ENCODE measurements at places on chromosomes 11 and 22.

DNA sequence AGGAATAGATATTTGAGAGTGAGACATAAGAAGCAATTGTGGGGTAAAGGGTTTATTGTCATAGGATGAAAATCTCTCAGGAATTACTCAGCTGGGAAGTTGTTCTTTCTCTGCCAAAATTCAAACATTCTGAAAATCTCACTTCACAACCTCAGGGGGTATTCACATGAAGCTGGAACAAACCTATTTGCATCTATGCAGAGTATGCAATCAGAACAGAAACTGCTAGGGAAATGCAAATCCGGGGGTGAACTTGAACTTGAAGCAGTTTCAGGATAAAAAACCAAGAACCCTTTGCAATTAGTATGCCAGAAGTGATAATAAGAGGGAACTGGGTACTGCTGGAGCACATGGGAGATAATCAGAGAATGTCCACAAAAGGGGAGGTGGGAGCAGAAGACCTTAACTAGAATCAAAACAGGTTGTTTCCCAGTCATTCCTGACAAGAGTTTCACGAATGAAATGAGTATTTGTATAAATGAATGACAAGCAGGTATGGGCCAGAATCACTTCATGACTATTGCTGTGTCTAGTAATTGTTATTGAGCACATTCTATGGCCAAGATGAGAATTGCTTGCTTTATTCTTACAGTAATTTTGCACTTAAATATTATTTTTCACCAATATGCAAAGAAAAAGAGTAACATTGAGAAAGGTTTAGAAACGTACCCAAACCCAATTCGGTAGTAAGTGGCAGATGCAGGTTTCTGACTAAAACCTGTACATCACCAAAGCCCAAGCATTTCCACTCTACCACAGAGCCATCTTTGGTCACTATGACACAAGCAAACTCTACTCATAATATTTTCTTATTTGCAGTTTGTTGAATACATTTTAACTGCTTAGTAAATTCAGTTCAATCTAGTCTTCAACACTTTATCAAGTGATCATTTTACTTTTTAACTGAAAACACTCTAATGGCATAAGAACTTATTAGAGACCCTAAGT lies 61.8 kb upstream of the UBASH3B start:
- no peak for DNase-seq

DNA sequence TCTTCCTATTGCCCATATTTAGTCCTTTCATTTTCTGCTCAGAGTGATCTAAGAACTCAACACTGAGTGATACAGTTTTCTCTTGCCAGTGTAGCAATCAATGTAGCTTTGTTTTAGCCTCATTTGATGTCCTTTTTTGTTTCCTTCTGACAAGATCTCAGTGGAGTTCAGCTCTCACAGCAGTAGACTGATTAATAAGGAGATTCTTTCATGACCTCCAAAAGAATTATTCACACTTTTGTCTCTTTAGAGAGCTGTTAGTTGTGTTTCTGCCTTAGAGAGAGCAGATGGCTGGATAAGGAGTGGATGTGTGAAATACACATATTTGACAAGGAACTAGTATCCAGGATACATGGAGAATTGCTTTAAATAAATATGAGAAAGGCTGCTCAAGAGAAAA lies 6.6 kb upstream of the TMEM225 start:
- DNase-seq: no peak

GRCh38 chr22:50316114-50317065 lies 8.9 kb upstream of the PLXNB2 start:
- no peak for DNase-seq

- DNase-seq: no peak
These were observed 12.5 kb downstream of the CHID1 start for GRCh38 chr11:898143-898511.

DNA sequence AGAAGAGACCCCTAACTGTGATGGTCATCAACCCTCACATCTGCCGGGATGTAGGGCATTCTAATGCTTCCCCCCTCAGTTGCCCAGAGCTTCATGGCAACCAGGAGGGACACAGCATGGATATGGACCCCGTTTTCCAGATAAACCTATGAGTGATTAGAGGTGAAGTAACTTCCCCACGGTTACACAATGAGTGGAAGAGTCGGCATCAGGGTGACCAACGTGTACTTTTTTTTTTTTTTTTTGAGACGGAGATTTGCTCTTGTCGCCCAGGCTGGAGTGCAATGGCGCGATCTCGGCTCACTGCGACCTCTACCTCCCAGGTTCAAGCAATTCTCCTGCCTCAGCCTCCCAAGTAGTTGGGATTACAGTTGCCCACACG lies 25.0 kb downstream of the TXN2 start:
- no peak for DNase-seq

- no peak for DNase-seq
These were observed 12.8 kb upstream of the PRR5 start for GRCh38 chr22:44689173-44689572.

- DNase-seq: no peak
These were observed 27.6 kb downstream of the PKNOX2 start for GRCh38 chr11:125192183-125192582.

DNA sequence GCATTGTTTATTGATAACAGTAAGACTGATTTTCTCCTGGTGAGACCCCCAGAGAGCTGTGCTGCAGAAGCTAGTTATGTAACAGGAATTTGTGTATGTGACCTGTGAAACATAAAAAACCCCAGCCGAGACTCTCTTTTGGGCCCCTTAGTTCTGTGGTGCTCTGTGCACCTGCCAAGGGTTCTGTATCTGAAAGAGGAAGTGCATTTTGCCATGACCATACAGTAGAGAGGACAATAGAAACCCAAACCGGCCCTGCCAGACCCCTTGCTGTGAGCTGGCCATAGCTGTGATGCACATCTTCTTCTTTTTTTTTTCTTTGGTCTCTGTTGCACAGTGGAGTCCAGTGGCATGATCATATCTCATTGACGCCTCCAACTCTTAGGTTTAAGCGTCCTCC lies 31.4 kb upstream of the APOL5 start:
- no peak for DNase-seq

DNA sequence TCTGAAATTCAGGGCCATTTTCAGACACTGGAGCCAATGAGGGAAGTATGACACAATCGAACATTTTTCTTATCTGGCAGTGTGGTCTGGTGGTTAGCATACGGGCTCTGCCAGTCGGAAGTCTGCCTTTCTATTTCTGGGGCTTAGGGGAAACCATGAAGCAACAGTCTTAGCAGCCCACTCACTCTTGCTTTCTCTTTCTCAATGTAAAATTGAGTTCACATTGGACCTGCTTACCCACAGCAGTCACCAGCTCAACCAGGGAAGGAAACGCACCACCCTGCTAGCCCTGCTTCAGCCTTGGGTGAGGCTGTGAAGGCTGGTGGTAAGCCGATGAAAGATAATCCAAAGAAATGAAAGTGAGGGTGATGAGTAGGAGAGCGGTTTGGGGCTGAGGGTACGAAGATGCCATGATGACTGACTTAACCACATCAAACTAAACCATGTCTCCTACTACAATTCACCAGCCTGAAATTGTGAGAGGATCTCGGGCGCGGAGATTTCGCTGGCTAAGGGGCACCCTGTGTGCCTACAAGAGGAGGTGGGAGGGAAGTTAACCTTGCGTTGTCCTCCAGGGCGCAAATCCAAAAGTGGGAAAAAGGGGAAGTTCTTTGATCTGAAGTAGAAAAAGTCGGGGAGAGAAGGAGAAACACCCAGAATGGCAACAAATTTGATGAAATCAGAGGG lies 2.0 kb upstream of the LMO2 start:
- no peak for DNase-seq

GRCh38 chr22:37229012-37229804 lies 14.9 kb downstream of the RAC2 start:
- peak; percentile 67 for DNase-seq

DNA sequence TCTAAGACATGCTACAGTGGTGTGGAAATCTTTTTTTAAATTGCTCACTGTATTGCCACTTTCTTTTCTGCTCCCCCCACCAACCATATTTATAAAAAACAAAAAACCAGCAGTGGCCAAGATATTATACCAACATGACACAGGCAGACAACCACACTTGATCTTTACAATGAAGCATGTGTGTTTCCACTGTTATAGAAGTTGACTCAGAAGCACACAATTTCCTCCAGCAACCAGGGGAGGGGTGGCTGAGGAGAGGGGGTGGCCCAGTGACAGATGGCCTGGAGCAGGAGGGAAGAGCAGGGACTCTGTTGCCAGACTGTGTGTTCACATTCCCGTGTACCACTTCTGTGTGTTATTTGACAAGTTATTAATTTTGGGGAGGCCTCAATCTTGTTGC lies 14.8 kb downstream of the CD59 start:
- no peak for DNase-seq

DNA sequence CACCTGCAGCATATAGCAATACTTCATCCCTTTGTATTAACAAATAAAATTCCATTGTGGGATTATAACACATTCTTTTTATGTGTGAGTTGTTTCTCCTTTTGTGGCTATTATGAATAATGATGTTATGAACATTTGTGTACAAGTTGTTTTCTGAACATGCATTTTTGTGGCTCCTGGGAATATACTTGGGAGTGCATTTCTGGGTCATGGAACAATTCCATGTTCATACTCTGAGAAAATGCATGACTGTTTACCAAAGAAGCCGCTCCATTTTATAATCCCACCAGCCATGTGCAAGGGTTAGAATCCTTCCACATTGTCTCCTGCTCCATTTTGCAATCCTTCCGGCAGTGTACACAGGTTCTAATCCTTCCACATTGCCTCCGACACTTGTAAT lies 713.8 kb downstream of the TBC1D22A start:
- DNase-seq: no peak
